ENCODE measurements at places on chromosomes 6 and 20.

- no peak overlapping the region for H3K4me3 ChIP-seq
- no peaks in the 10 kb centered on the region for H3K27me3 ChIP-seq
- H3K27ac ChIP-seq = no peak overlapping the region
- no peak for DNase-seq
Observed at GRCh38 chr20:366041-366718, 14.4 kb upstream of the TRIB3 start.

DNA sequence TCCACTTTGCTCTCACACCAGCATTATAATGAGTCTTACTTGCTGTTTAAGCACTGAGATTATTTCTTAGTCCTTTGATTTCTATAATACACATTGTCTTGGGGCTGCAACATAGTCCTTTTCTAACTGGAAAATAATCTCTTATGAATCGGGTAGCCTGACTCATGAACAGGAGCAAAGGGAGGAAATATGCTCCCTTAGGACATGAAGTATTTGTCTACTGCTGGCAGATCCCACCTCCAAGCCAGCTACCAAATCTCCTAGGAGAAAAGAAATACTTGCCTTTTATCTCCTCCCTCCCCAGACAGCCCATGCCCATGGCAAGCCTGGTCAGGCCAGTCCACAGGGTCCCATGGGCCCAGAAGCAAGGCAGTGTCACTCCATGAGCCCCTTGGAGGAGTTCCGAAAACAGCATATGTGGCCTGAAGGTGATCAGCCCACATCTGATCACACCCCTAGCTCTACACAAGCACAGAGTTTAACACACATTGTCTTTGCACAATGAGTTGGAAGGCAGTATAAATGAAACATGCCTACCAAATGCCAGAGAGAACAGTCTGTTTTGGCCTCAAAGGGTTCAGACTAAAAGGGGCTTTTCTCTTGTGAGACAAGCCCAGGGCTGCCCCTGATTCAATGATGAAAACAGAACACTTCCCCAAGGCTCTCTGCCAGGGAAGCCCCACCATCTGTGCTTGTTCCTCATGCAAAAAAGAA, 37.1 kb upstream of the SLC4A11 start:
- no peak overlapping the region for H3K4me3 ChIP-seq
- H3K36me3 ChIP-seq = peaks cover 7% of the 10 kb centered on the region
- DNase-seq = no peak
- H3K4me1 ChIP-seq = peaks cover 4% of the 10 kb centered on the region
- H3K27me3 ChIP-seq = no peaks in the 10 kb centered on the region
- H3K27ac ChIP-seq = peak overlapping the region; percentile 54

GRCh38 chr6:14286144-14286543, 168.6 kb downstream of the CD83 start:
- H3K4me1 ChIP-seq = no peaks in the 10 kb centered on the region
- no peak for DNase-seq
- H3K36me3 ChIP-seq = no peaks in the 10 kb centered on the region
- H3K4me3 ChIP-seq = no peak overlapping the region

- no peaks in the 10 kb centered on the region for H3K27me3 ChIP-seq
- no peak for DNase-seq
- no peaks in the 10 kb centered on the region for H3K36me3 ChIP-seq
- no peak overlapping the region for H3K27ac ChIP-seq
Observed at GRCh38 chr6:80437221-80437620, 330.8 kb downstream of the BCKDHB start.

- no peaks in the 10 kb centered on the region for H3K27me3 ChIP-seq
- peaks cover 18% of the 10 kb centered on the region for H3K4me1 ChIP-seq
- H3K4me3 ChIP-seq = no peak overlapping the region
- no peak for DNase-seq
- no peaks in the 10 kb centered on the region for H3K36me3 ChIP-seq
Observed at GRCh38 chr6:7087491-7087979, 20.2 kb upstream of the RREB1 start.

DNA sequence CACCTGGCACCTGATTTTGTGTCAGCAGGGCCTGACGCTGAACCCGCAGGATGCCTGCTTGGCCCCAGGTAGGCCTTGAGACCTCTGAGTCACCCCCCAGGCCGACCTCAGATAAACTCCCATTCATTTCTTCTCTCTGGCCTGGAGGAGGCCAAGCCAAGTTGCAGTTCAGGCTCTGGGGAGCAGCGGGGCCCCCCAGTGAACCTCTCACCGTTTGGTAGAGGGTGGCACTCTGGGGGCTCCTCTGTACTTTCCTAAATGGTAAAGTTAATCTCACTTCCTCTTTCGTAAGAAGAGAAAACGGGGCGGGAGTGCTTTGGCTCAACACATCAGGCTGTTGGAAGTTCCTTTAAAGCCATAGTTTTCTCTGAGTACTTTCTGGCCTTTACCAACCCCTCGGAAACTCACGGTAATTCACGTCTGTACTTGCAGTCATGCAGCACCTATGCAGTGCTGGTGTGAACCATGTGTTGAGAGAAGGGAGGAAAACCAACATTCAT, 2.8 kb downstream of the SIRPA start:
- H3K27me3 ChIP-seq = no peaks in the 10 kb centered on the region
- peak overlapping the region; percentile 60 for H3K27ac ChIP-seq
- peaks cover 23% of the 10 kb centered on the region for H3K4me1 ChIP-seq
- no peak overlapping the region for H3K4me3 ChIP-seq
- H3K36me3 ChIP-seq = peaks cover 4% of the 10 kb centered on the region

DNA sequence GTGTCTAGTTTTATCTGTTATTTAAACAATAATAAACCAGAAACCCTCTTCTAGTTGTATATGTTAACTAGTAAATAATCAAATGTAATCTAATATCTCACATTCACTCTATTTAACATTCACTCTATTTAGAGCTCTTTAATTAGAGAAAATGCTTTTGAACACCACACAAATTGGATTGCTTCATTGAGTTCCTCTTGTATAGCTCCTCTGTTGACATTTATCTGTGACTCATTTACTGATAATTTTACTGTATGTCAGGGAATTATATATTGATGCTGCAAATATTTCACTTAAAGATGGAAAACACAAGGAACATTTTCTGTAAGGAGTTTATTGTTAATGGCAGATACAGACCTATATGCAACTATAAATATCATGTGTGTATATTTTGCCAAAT, 594.6 kb downstream of the COL12A1 start:
- H3K27me3 ChIP-seq = no peaks in the 10 kb centered on the region
- no peaks in the 10 kb centered on the region for H3K4me1 ChIP-seq
- DNase-seq = no peak
- H3K27ac ChIP-seq = no peak overlapping the region
- H3K36me3 ChIP-seq = no peaks in the 10 kb centered on the region

DNA sequence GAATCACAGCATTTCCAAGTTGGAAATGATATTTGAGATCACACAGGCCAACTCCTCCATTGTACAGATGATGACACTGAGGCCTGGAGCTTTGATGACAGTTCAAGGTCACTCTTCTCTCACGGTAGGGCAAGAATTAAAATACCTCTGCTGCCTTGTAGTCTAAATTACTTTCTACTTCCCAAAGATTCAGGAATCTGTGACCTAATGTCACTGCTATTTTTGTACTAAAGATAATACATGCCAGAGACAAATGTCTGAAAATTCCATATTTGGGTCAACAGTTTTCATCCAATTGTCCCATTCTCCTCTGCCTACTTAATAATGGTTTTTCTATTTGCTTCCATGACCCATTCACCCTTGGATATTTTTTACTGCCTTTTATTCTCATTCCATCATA, 160.0 kb downstream of the SOD2 start:
- DNase-seq = no peak
- H3K36me3 ChIP-seq = no peaks in the 10 kb centered on the region
- no peak overlapping the region for H3K27ac ChIP-seq
- no peaks in the 10 kb centered on the region for H3K4me1 ChIP-seq

DNA sequence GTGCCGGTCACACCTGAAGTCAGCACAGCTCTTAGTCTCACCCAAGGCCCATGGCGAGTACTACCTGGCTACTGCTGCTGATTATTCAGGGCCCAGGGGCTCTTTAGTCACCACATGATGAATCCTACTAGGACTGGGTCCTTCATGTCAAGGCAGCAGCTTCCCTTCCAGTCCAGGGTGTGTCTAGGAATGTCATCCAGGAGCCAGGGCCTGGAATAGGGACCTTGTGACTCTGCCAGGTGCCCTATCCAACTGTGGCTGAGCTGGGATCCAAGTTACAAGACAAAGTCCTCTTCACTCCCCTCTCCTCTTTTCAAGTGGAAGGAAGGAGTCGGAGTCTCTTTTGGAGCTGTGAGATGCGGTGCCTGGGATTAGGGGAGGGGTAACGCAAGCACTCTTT, 85.5 kb downstream of the CFAP61 start:
- H3K27ac ChIP-seq = peak overlapping the region; percentile 80
- peaks cover 26% of the 10 kb centered on the region for H3K4me1 ChIP-seq
- H3K27me3 ChIP-seq = no peaks in the 10 kb centered on the region
- no peaks in the 10 kb centered on the region for H3K36me3 ChIP-seq
- DNase-seq = peak; percentile 59

DNA sequence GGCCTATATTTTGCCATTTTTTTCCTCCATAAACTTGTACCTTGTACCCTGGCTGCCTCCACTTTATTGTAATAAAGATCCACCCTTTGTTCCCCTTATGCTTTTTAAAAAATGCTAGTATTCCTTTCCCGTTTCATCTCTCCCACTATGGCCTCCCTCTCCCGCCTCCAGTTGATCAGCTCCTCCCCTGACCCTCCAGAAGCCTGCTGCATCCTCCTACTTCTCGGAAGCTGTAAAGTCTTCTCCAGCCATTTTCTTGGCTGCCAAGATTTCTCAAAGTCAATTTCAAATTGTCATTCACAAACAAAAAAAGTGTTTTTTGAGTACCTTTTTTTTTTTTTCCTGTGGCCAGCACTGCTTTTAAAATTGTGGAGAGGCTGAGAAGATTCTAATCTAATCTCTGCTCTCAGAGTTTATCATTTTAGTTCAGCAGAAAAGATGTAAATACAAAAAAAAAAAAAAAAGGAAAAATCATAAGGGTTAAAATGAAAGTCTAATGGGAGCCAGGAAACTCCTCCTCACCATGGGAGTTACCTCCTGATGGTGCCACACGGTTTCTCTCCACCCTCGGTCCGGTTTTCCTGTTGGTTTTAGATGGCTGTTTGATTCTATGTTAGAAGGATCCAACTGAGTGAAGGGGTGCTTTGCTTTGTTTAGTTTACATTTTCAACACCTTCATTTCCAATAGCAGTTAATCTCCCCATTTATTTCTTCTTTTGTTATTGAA, 103.0 kb upstream of the KCNK16 start:
- H3K4me3 ChIP-seq = no peak overlapping the region
- H3K4me1 ChIP-seq = no peaks in the 10 kb centered on the region
- no peaks in the 10 kb centered on the region for H3K27me3 ChIP-seq
- H3K36me3 ChIP-seq = no peaks in the 10 kb centered on the region

- no peak overlapping the region for H3K4me3 ChIP-seq
- no peaks in the 10 kb centered on the region for H3K36me3 ChIP-seq
- no peak overlapping the region for H3K27ac ChIP-seq
- H3K4me1 ChIP-seq = no peaks in the 10 kb centered on the region
- no peaks in the 10 kb centered on the region for H3K27me3 ChIP-seq
Observed at GRCh38 chr20:57871237-57871632, 161.4 kb upstream of the PMEPA1 start.

- no peak overlapping the region for H3K27ac ChIP-seq
- H3K36me3 ChIP-seq = peaks cover 33% of the 10 kb centered on the region
- H3K4me1 ChIP-seq = peaks cover 47% of the 10 kb centered on the region
- no peaks in the 10 kb centered on the region for H3K27me3 ChIP-seq
Observed at GRCh38 chr20:20018366-20018765, 1.2 kb downstream of the NAA20 start.

DNA sequence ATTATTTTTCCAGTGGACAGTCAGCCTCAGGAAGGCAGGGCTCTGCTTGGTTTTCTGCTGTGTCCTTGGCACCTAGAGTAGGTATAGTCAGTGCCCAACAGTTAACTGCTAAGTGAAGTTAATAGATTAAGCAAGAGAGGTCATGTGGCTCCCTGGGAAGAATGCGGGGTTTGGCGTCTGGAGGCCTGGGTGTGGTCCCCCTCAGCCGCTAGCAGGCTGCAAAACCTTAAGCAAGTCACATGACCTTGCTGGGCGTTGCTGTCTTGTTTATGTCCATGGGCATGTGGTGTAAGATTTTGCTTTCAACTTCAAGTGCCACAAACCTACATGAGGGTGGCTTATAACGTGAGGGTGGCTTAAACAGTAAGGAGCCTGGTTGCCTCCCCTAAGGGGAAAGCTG, 75.5 kb upstream of the SCP2D1 start:
- no peak overlapping the region for H3K4me3 ChIP-seq
- H3K36me3 ChIP-seq = no peaks in the 10 kb centered on the region
- no peak for DNase-seq
- H3K27me3 ChIP-seq = no peaks in the 10 kb centered on the region
- no peaks in the 10 kb centered on the region for H3K4me1 ChIP-seq
- H3K27ac ChIP-seq = no peak overlapping the region

- DNase-seq = peak; percentile 23
- H3K4me3 ChIP-seq = no peak overlapping the region
- no peaks in the 10 kb centered on the region for H3K4me1 ChIP-seq
- no peak overlapping the region for H3K27ac ChIP-seq
Observed at GRCh38 chr6:68638230-68638900, 3.3 kb downstream of the ADGRB3 start.

DNA sequence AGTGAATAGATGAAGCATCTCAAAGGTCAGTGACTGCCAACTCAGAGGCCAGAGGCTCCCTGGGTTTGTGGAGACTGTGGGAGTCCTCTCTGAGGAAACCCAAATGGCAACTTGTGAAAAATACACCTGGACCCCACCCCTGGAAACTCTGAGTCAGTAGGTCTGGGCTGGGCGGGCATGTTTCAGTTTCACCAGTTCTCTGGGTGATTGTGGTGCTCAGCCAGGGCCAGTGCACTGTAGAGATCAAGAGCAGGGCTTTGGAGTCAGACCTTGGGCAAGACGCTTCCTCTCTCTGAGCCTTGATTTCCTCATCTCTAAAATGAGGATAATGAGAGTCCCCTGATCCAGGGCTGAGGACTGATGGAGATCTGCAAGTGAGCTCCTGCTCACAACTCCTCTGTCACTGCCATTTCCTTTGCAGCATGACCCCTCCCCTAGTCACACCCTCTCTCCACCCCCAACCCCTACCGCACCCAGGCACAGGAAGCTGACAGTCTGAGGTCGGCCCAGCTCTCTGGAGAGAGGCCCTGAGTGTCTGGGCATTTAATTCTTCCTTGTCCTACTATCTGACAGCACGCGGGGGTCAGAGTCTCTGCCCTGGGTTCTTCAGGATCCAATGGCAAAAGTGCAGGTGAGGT, 5.1 kb downstream of the DEF6 start:
- DNase-seq = peak; percentile 23
- H3K36me3 ChIP-seq = no peaks in the 10 kb centered on the region
- no peaks in the 10 kb centered on the region for H3K27me3 ChIP-seq
- H3K4me1 ChIP-seq = peaks cover 13% of the 10 kb centered on the region
- H3K27ac ChIP-seq = no peak overlapping the region

- no peaks in the 10 kb centered on the region for H3K27me3 ChIP-seq
- no peak overlapping the region for H3K27ac ChIP-seq
- no peaks in the 10 kb centered on the region for H3K36me3 ChIP-seq
- DNase-seq = no peak
- H3K4me1 ChIP-seq = no peaks in the 10 kb centered on the region
Observed at GRCh38 chr20:32891926-32892660, 33.4 kb downstream of the EFCAB8 start.

Data from psoas muscle (tissue), 8 donors.